ENCODE measurements at places on chromosomes 12 and 14.

GRCh38 chr14:101122237-101123141 lies 219.0 kb upstream of the RTL1 start:
- peaks cover 3% of the 10 kb centered on the region for H3K27me3 ChIP-seq
- no peak for DNase-seq
- no peaks in the 10 kb centered on the region for H3K4me1 ChIP-seq
- no peak overlapping the region for H3K4me3 ChIP-seq
- H3K27ac ChIP-seq, result no peak overlapping the region

GRCh38 chr12:49092086-49092815 lies 2.4 kb downstream of the DHH start:
- no peak overlapping the region for H3K27ac ChIP-seq
- peaks cover 11% of the 10 kb centered on the region for H3K4me1 ChIP-seq
- no peaks in the 10 kb centered on the region for H3K27me3 ChIP-seq
- H3K4me3 ChIP-seq, result no peak overlapping the region

DNA sequence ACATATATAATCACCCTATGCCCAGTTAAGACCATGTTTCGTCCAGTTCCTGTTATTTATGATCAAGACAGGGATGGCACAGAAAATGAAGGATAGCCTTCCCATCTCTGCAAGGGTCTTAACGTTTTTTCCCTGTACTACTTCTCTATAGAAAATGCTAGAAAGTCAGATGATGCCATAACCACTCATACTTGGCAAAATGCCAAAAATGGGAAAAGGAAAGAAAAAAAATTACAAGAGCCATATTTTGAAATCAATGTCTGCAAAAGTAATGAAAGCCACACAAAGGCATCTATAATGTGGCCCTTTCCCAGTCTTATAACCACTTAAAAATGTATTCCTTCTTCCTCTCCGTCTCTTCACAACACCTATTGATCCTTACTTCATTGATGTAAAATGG lies 1.8 kb upstream of the MYL6B start:
- DNase-seq, result no peak
- H3K4me3 ChIP-seq, result no peak overlapping the region
- H3K4me1 ChIP-seq, result peaks cover 11% of the 10 kb centered on the region
- H3K27ac ChIP-seq, result peak overlapping the region; percentile 91
- no peaks in the 10 kb centered on the region for H3K27me3 ChIP-seq

DNA sequence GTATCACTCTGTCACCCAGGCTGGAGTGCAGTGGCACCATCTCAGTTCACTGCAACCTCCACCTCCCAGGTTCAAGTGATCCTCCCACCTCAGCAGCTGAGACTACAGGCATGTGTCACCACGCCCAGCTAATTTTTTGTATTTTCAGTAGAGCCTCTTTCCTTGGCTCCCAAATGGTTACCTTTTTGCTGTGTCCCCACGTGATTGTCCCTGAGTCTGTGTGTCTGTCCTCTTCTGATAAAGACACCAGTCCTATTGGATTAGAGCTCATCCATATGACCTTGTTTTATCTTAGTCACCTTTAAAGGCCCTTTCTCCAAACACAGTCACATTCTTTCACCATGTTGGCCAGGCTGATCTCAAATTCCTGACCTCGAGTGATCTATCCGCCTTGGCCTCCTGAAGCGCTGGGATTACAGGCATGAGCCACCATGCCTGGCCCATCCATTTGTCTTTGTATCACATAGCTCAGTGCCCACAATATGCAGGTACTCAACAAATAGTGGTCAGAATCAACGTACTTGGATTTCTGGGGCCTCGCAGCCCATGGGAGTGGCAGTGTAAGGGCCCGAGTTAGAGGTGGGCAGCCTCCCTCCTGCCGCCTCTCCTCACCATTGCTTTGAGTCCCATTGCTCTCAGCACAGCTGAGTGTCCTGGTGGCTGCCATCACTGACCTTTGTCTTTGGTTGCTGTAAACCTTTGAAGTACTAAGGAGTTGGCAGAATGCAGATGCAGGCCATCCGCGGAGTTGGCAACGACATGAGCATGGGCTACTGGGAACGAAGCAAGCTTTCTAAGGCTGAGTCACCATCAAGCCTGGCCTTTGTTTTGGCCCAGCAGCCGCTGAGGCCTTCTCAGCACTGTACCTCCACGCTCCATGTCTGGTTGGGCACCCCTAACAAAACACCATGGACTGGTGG lies 9.3 kb downstream of the TPCN1 start:
- peaks cover 23% of the 10 kb centered on the region for H3K36me3 ChIP-seq
- peak overlapping the region; percentile 50 for H3K27ac ChIP-seq
- no peaks in the 10 kb centered on the region for H3K27me3 ChIP-seq
- peaks cover 53% of the 10 kb centered on the region for H3K4me1 ChIP-seq
- no peak for DNase-seq
- no peak overlapping the region for H3K4me3 ChIP-seq

- H3K4me3 ChIP-seq, result no peak overlapping the region
- H3K4me1 ChIP-seq, result no peaks in the 10 kb centered on the region
- no peaks in the 10 kb centered on the region for H3K27me3 ChIP-seq
- H3K36me3 ChIP-seq, result no peaks in the 10 kb centered on the region
- H3K27ac ChIP-seq, result no peak overlapping the region
Measured at GRCh38 chr12:47158792-47159191, 79.0 kb upstream of the AMIGO2 start.

- H3K27ac ChIP-seq, result no peak overlapping the region
- H3K4me1 ChIP-seq, result no peaks in the 10 kb centered on the region
- no peaks in the 10 kb centered on the region for H3K36me3 ChIP-seq
- DNase-seq, result no peak
- no peaks in the 10 kb centered on the region for H3K27me3 ChIP-seq
- no peak overlapping the region for H3K4me3 ChIP-seq
Measured at GRCh38 chr14:54881761-54882401, 20.7 kb downstream of the GCH1 start.

- H3K27ac ChIP-seq, result no peak overlapping the region
- peaks cover 34% of the 10 kb centered on the region for H3K4me1 ChIP-seq
- peaks cover 31% of the 10 kb centered on the region for H3K36me3 ChIP-seq
- no peak overlapping the region for H3K4me3 ChIP-seq
Measured at GRCh38 chr14:64434528-64434927, 30.8 kb upstream of the AKAP5 start.

- H3K4me1 ChIP-seq, result no peaks in the 10 kb centered on the region
- no peak overlapping the region for H3K4me3 ChIP-seq
- H3K27ac ChIP-seq, result no peak overlapping the region
- no peaks in the 10 kb centered on the region for H3K27me3 ChIP-seq
- DNase-seq, result no peak
Measured at GRCh38 chr14:102980409-102980810, 57.9 kb downstream of the AMN start.

- H3K36me3 ChIP-seq, result no peaks in the 10 kb centered on the region
- H3K4me3 ChIP-seq, result no peak overlapping the region
- DNase-seq, result no peak
Measured at GRCh38 chr12:1707051-1707450, 16.2 kb downstream of the ADIPOR2 start.

DNA sequence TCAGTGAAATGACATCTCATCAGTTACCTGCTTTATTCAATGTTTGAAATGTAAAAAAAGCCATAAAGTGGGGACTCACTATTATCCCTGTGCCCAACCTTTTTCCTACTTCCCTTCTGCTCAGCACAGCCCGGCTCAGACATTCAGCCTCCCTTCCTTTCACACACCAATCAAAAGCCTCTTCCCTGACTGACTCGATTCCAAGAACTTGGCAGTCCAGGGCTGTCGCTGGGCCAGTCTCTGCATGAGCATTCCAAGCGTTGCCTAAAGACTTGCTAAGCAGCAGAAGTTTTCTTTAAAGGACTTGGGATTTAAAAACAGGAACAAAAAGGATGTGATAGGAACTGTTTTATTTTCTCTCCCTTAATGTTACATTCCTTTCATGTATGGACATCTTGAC lies 22.7 kb downstream of the ITPR2 start:
- H3K27me3 ChIP-seq, result no peaks in the 10 kb centered on the region
- H3K27ac ChIP-seq, result no peak overlapping the region
- DNase-seq, result no peak
- no peaks in the 10 kb centered on the region for H3K4me1 ChIP-seq
- H3K4me3 ChIP-seq, result no peak overlapping the region

- no peak overlapping the region for H3K27ac ChIP-seq
- no peaks in the 10 kb centered on the region for H3K27me3 ChIP-seq
- no peaks in the 10 kb centered on the region for H3K36me3 ChIP-seq
- H3K4me1 ChIP-seq, result no peaks in the 10 kb centered on the region
Measured at GRCh38 chr14:28630100-28630499, 136.5 kb upstream of the FOXG1 start.

GRCh38 chr12:132429602-132429945 lies 60.4 kb upstream of the FBRSL1 start:
- DNase-seq, result no peak
- peaks cover 14% of the 10 kb centered on the region for H3K4me1 ChIP-seq
- H3K27me3 ChIP-seq, result no peaks in the 10 kb centered on the region
- H3K4me3 ChIP-seq, result no peak overlapping the region
- no peaks in the 10 kb centered on the region for H3K36me3 ChIP-seq

- H3K4me1 ChIP-seq, result no peaks in the 10 kb centered on the region
- no peak overlapping the region for H3K27ac ChIP-seq
- DNase-seq, result no peak
- no peaks in the 10 kb centered on the region for H3K36me3 ChIP-seq
Measured at GRCh38 chr14:45057881-45058364, 26.0 kb upstream of the PRPF39 start.

DNA sequence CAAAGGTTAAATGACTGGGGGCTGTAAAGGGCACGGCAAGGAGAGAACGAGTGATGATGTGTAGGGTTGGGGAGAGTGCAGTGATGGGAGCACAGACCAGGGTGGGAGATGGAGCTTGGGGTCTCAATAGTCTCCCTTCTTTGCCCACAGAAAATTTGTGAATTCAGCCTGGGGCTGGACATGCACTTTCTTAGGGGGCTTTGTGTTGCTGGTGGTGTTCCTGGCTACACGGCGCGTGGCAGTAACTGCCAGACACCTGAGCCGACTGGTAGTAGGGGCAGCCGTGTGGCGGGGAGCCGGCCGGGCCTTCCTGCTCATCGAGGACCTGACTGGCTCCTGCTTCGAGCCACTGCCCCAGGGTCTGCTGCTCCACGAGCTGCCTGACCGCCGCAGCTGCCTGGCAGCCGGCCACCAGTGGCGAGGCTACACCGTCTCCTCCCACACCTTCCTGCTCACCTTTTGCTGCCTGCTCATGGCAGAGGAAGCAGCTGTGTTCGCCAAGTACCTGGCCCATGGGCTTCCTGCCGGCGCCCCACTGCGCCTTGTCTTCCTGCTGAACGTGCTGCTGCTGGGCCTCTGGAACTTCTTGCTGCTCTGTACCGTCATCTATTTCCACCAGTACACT lies 1.7 kb downstream of the FITM1 start:
- H3K27ac ChIP-seq, result no peak overlapping the region
- H3K4me1 ChIP-seq, result peaks cover 15% of the 10 kb centered on the region
- DNase-seq, result no peak

DNA sequence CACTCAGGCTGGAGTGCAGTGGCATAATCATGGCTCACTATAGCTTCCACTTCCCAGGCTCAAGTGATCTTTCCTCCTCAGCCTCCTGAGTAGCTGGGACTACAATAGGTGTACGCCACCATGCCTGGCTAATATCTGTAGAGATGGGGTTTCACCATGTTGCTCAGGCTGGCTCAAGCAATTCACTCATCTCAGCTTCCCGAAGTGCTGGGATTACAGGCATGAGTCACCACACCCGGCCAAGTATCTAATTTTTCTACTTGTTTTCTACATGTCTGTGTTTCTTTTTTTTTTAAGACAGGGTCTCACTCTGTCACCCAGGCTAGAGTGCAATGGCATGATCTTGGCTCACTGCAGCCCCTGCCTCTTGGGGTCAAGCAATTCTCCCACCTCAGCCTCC lies 119.7 kb upstream of the MED13L start:
- no peak overlapping the region for H3K4me3 ChIP-seq
- H3K4me1 ChIP-seq, result peaks cover 12% of the 10 kb centered on the region
- no peaks in the 10 kb centered on the region for H3K27me3 ChIP-seq
- no peak for DNase-seq

DNA sequence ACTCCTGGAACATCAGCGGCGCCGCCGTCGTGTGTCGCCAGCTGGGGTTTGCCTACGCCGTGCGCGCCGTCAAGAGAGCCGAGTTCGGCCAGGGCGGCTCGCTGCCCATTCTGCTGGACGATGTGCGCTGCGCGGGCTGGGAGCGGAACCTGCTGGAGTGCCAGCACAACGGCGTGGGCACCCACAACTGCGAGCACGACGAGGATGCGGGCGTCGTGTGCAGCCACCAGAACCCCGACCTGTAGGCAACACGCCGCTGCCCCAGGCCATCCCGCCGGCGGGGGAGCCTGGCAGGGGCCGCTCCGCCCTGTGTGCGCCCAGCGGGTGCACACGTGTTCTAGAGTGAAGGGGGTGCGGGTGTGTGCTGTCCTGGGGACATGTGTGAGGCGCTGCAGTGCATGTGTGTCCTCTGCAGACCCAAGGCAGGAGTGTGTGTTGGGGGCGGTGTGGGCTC lies 8.7 kb upstream of the CYP46A1 start:
- no peaks in the 10 kb centered on the region for H3K4me1 ChIP-seq
- H3K36me3 ChIP-seq, result no peaks in the 10 kb centered on the region
- no peak overlapping the region for H3K27ac ChIP-seq
- no peak overlapping the region for H3K4me3 ChIP-seq

DNA sequence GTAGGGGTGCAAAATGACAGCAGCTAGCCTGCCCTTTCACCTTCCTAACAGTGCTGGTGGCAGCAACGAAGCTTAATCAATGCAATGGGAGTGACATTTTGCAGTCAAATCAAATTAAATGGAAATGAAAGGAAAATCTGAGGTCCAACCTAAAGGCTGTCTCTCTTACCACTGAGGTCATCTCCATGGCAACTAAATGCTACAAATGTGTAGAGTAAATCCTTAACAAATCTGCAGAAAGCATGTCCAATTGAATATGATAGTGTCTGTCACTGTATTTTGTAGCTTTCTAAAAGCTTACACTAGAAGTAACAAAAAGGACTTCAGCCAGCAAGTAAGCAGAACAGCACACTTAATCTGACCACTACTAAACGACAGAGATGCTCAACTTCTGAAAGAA lies 488.8 kb downstream of the BCAT1 start:
- H3K36me3 ChIP-seq, result no peaks in the 10 kb centered on the region
- H3K4me3 ChIP-seq, result no peak overlapping the region
- H3K27ac ChIP-seq, result no peak overlapping the region

GRCh38 chr12:79296133-79296532 lies 394.6 kb downstream of the PAWR start:
- peaks cover 3% of the 10 kb centered on the region for H3K36me3 ChIP-seq
- no peak for DNase-seq
- no peaks in the 10 kb centered on the region for H3K27me3 ChIP-seq
- no peaks in the 10 kb centered on the region for H3K4me1 ChIP-seq
- no peak overlapping the region for H3K27ac ChIP-seq

- no peaks in the 10 kb centered on the region for H3K36me3 ChIP-seq
- no peak overlapping the region for H3K4me3 ChIP-seq
Measured at GRCh38 chr12:24778486-24779304, 170.2 kb downstream of the BCAT1 start.

DNA sequence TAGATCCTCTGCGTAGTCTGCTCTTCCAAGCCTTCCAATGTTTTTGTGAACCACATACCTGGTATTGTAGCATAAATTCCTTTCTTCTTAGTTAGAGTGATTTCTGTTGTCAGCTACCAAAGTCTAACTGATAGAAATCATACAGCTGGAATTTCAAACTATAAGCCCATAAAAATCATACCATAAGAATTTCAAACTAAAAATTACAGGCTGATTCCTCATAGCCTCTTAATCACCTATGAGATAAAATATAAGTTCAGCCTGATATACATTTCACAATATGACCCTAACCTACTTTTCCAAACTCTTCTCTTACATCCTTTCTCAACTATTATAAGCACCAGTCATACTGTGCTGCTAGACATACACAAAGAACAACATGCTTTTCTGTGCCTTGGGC lies 64.8 kb downstream of the PTHLH start:
- no peaks in the 10 kb centered on the region for H3K4me1 ChIP-seq
- no peak overlapping the region for H3K27ac ChIP-seq
- DNase-seq, result no peak
- H3K4me3 ChIP-seq, result no peak overlapping the region
- no peaks in the 10 kb centered on the region for H3K36me3 ChIP-seq
